ENCODE measurements at places on chromosomes 13 and 19.

GRCh38 chr13:34012382-34012781, 194.4 kb downstream of the RFC3 start:
- DNase-seq, result no peak

- no peak for DNase-seq
Observed at GRCh38 chr19:50481351-50482149, 4.9 kb upstream of the GARIN5A start.

GRCh38 chr13:75407998-75408397, 74.0 kb downstream of the TBC1D4 start:
- no peak for DNase-seq

DNA sequence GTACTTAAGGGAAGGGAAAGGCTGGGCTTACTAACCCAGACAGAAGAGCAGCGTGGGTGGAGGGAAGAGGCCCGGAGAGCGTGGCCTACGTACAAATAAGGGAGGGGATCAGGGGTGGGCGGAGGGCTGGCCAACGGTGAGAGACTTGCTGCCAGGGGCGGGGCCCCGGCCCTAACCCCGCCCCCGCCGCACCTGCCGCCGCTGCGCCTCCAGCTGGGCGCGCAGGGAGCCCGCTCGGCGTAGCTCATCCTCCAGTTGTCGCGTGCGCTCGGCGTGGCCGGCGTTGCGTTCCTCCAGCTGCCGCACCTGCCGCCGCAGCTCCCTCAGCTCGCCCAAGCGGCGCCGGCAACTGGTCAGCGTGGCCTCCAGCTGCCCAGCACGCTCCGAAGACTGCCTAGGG, 5.7 kb downstream of the HOOK2 start:
- no peak for DNase-seq

DNA sequence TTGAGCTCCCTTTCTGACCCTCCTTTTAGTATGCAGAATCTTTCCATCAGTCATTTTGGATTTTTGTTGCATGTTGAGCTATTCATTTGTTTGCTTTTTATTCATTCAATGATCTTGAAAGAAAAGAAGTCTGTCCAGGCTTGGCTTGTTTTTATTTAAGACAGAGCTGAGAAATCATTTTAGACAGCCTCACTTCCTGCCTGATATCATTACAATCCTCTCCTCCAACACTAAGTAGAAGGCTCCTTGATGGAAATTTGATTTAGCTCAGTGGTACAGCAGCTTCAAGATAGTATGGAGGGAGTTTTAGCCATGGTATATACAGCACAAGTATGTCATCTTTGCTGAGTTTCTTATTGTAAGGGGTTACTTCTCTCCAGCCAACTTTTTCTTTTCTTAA, 28.4 kb downstream of the MBNL2 start:
- DNase-seq, result no peak

DNA sequence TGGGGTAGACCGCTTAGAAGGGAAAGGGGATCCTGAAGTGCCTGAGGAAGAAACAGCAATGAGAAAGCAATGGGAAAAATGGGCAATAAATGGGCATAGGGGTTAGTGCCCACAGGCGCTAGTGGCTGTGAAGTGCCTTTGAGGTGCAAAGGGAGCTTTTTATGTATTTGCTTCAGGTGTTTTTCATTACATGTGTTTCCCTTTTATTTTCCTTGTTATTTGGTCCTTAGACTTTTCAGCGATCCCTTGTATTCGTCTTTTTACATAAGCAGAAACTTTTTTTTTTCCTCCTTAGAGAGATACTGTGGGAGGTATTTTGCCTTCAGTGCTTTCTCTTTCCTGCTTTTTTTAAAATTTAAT, 19.6 kb downstream of the NFIX start:
- DNase-seq, result no peak

DNA sequence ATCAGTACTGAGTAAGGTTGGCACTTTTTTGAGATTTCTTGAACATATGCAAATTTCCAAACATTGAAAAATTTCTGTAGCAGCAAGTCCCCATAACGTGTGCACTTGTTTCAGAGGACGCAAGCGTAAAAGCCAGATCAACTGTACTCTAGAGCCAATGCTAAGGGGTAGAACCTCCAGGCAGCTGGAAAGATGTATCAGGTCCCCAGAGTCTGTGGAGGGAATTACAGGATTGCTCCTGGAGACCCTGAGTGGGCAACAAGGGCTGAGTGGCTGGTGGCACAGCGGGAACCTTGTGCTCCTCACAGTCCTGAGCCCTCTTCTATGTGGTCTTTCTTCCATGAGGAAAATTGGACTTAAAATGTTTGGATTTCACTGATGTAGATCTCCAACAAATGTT, 53.9 kb upstream of the AMER2 start:
- no peak for DNase-seq

- DNase-seq, result no peak
Observed at GRCh38 chr13:70534466-70534865, 426.2 kb upstream of the KLHL1 start.

DNA sequence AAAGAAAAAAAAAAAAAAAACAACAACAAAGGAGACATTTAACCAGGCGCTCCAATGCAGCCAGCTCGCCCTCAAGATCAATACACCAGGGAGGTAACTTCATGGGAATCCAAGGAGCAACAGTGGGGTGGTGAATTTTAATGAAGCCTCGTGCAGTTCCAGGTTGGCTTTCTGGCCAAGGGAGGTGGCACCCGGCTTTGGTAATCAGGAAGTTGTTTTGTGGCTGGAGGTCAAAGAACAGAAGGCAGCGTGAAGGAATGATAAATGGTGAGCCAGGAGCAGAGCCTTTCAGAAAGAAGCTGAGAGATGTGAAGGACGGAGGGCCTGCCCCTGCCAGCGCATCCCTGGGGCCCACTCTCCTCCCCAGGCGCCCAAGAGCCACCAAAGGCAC, 188.2 kb upstream of the TSC22D1 start:
- DNase-seq, result no peak

DNA sequence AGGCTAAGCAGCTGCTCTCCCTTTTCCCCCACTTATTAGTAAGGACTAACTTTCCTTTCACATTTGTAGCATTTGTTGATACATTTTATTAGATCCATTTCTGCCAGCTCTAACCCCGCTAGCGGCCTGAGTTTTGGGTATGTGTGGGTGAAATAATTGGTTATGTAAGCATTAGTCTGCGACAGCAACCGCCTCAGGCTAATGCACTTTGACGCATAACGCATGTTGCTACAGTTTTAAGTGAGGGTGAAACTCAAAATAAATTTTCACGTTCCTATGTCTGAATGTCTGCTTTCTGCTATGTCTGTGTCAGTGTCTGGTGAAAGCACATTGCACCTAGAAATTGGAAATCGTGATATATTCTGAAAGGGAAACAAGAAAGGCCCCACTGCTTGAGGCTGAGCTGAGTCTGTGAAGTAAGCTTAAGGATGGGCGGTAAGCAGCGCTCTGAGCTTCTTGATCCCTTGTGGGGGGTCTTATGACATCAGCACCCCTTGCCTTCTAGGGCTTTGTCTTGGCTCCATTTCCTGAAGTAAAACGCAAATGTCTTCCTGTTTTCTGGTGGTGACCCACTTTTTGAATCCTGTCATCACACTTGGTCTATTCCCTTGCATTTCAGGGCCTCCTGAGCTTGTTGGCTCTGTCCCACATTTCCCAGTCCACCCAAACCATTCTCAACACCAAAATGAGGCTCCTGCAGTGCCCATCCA, 648.3 kb upstream of the ARGLU1 start:
- no peak for DNase-seq

- DNase-seq, result no peak
Observed at GRCh38 chr13:75612354-75612753, 23.8 kb upstream of the LMO7 start.

GRCh38 chr13:34926508-34926907, 15.6 kb upstream of the NBEA start:
- DNase-seq, result no peak

DNA sequence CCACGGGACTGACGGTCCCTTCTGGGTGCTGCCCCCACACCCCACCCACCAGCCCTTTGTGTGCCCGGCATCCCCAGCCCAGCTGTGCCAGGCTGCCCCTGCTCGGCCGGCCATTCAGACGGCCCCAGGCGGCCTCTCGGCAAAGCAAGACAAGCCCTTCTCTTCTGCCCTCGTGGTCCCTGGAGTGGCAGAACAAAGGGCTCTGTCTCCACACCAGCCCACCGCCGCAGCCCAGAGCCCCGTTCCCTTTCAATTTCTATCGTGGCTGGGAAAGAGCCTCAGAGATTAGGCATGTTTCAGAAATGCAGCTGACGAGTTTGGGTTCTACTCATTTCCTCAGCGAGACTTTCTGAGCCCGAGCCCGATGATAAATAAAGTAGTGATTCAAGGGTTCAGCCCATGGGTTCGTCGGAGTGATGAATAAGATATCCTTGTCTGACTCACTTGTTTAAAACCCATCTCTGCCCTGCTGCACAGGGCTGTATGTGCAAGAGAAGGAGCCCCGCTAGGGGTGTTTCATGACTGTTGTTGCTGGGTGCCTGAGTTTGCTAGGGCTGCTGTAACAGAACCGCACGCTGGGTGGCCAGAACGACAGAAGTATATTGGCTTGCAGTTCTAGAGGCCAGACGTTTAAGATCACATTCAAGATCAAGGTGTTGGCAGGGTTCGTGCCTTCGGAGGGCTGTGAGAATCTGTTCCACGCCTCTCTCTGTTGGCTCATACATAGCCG, 4.3 kb downstream of the MYO9B start:
- DNase-seq, result peak; percentile 84

- DNase-seq, result no peak
Observed at GRCh38 chr19:30696514-30696913, 324.3 kb downstream of the ZNF536 start.

DNA sequence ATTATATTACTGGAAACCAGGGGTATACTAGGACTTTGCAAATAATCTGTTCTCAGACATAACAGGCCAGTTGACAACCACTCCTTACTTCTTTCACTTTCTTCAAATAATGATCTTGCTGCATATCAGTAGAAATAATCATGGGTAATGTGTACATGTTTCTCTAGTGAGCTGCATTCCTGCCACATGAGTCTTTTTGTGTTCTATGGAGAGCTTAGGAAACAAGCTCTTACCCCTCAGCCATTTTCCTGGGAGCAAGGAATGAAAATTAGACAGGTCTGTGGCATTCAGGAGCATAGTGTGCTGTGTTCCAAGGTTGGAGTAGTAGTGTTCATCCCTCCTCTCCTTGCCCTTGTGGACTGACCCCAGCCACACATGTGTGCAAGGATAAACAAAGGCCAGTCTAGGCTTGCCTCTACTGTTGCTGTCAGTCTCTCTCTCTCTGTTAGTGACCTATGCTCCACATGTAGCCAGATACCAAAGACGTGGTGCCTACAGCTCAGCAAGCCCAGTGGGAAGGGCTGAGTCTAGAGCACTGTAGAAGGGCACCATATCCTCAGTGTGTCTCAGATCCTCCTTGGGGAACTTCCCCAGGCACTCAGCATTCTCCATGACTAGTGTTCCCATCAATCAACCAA, 11.5 kb upstream of the OXGR1 start:
- no peak for DNase-seq

- DNase-seq, result no peak
Observed at GRCh38 chr19:7701654-7702457, at the start of gene FCER2. TSS of gene FCER2 (minus strand) at chr19:7702131. CDS start at chr19:7699760, 2,371 bp downstream.

DNA sequence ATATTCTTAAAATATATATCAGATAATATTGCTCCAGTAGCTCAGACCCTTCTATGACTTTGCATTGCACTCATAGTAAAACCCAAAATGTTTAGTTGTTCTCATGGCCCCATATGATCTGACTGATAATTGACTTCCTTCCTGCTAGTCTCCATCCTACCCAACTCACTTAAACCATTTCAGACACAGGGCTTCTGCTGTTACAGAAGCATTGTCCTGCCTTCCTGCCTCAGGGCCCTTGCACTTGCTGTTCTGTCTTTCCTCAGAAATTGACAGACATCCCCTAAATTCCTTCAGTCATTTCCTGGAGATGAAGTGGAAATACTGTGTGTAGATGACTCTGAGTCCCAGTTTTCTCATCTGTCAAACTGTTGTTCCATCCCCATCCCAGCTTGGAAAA, 19.7 kb downstream of the FBXL12 start:
- no peak for DNase-seq

GRCh38 chr19:45376045-45376724, 5.8 kb upstream of the ERCC2 start:
- no peak for DNase-seq

DNA sequence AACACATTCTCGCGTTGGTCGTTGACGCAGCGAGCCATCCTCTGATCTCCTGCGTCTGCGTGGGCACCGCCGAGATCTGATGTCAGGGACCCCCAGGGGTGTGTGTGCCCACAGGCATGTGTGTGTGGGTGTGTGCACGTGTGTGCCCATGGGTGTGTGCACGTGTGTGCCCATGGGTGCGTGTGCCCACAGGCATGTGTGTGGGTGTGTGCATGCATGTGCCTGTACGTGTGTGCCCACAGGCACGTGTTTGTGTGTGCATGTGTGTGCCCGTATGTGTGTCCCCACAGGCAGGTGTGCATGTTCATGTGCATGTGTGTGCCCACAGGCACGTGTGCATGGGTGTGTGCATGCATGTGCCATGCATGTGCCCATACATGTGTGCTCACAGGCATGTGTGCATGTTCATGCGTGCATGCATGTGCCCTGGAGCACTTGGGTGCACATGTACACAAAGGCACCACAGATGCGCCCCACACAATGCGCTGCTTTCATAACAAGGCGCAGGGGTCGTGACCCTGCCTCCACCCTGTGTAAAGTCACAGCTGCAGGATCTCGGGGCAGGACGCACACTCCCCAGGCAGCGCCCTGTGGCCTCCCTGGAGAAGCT, 77.5 kb downstream of the RASA3 start:
- no peak for DNase-seq

- no peak for DNase-seq
Observed at GRCh38 chr19:33206261-33207039, 12.3 kb downstream of the LRP3 start.

DNA sequence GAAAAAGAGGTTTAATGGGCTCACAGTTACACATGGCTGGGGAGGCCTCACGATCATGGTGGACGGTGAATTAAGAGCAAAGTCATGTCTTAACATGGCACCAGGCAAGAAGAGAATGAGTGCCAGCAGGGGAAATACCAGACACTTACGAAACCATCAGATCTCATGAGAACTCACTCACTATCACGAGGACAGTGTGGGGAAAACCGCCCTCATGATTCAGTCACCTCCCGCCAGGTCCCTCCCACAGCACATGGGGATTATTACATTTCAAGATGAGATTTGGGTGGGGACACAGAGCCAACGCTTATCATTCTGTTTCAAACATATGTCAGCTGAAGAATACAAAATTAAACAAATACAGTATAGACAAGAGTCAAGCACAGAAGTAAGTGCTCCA, 165.1 kb downstream of the PCCA start:
- no peak for DNase-seq

- no peak for DNase-seq
Observed at GRCh38 chr13:23175920-23176319, 4.9 kb upstream of the SGCG start.

All from hippocampal formation (tissue), 2 donors.